CD4-positive, CD25-positive, alpha-beta regulatory T cell (primary cell): ENCODE measurements at places on chromosomes 4 and X. TPM values are rescaled to one million over a fixed set of nuclear protein-coding genes. Genes with fewer than 3 reads are reported as not detected.

GRCh38 chr4:124334119-124334518, 378.4 kb downstream of the ANKRD50 start:
- H3K4me3 ChIP-seq = no peak overlapping the region
- H3K27me3 ChIP-seq = no peaks in the 10 kb centered on the region
- H3K36me3 ChIP-seq = no peaks in the 10 kb centered on the region
- H3K4me1 ChIP-seq = no peaks in the 10 kb centered on the region
- peak; percentile 19 for DNase-seq
- H3K27ac ChIP-seq = no peak overlapping the region

The DCK gene
- 33.1 TPM for total RNA-seq

DNA sequence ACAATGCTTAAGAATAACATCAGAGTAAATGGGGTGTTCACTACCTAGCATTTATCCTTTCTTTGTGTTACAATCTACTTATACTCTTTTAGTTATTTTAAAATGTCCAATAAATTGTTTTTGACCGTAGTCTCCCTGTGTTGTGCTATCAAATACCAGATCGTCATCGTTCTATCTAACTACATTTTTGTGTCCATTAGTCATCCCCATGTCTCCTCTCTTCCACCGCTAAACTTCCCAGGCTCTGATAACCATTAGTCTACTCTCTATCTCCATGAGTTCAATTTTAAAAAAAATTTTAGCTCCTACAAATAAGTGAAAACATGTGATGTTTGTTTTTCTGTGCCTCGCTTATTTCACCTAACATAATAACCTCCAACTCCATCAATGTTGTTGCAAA, 381.9 kb downstream of the PRDM5 start:
- H3K36me3 ChIP-seq = no peaks in the 10 kb centered on the region
- no peak for DNase-seq
- H3K4me1 ChIP-seq = no peaks in the 10 kb centered on the region

DNA sequence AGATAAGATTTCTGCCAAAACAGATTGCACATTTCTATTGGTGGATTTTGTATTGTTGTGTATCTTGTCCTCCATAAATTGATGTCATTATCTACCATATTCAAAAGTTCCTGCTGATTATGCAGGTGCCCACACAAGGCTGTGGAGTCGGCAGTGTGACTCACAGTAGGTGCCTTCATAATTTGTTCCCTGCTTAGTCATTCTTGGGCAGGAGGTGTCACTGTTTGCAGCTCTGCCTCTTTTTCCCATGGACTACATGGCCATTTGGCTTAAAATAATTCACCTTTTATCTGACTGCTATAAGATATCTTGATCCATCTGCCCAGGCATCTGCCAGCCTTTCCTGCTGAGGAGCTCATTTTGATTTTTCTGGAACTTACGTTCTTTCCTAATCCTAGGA, 33.6 kb upstream of the ENPEP start:
- H3K4me1 ChIP-seq = no peaks in the 10 kb centered on the region
- no peaks in the 10 kb centered on the region for H3K27me3 ChIP-seq
- DNase-seq = no peak
- H3K36me3 ChIP-seq = no peaks in the 10 kb centered on the region
- H3K4me3 ChIP-seq = no peak overlapping the region

- H3K4me3 ChIP-seq = no peak overlapping the region
- H3K27ac ChIP-seq = no peak overlapping the region
- no peaks in the 10 kb centered on the region for H3K4me1 ChIP-seq
- H3K27me3 ChIP-seq = no peaks in the 10 kb centered on the region
These were observed 858.9 kb upstream of the PCDH7 start for GRCh38 chr4:29861307-29861706.

- H3K36me3 ChIP-seq = no peaks in the 10 kb centered on the region
- H3K27ac ChIP-seq = no peak overlapping the region
- DNase-seq = no peak
- H3K4me1 ChIP-seq = no peaks in the 10 kb centered on the region
- H3K4me3 ChIP-seq = no peak overlapping the region
- no peaks in the 10 kb centered on the region for H3K27me3 ChIP-seq
These were observed 453.1 kb downstream of the EPHA5 start for GRCh38 chr4:65217179-65217578.

GRCh38 chrX:40013266-40014195, 84.2 kb downstream of the BCOR start:
- no peaks in the 10 kb centered on the region for H3K36me3 ChIP-seq
- H3K27me3 ChIP-seq = peaks cover 2% of the 10 kb centered on the region
- DNase-seq = no peak
- no peak overlapping the region for H3K27ac ChIP-seq
- H3K4me3 ChIP-seq = no peak overlapping the region

The SLBP gene
- 36.7 TPM for total RNA-seq

- peaks cover 12% of the 10 kb centered on the region for H3K27me3 ChIP-seq
- H3K4me3 ChIP-seq = no peak within 1 kb of the TSS
- H3K27ac ChIP-seq = no peak within 1 kb of the TSS
- no peaks in the 10 kb centered on the region for H3K36me3 ChIP-seq
These were observed at the start of gene ZCCHC12 for GRCh38 chrX:118823263-118824172. ZCCHC12 (plus strand) TSS chrX:118823824; CDS start chrX:118825245, 1,421 bp downstream.

DNA sequence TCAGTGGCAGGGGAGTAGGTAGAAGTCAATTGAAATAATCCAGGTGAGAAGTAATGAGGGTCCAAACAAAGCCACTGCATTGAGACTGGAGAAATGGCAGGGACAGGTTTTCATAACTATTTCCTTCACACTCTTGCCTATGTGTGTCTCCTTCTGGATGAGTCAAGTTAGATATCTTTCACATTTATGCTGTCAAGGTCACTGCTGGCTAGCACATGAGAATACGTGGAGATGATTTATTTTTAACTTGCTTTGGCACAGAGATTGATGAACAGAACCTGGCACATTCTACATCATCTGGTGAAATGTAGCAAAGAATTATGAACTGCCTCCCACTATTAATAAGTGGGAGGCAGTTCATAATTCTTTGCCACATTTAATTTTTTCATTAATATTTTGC, 66.7 kb upstream of the BOD1L1 start:
- no peak overlapping the region for H3K4me3 ChIP-seq
- H3K27me3 ChIP-seq = no peaks in the 10 kb centered on the region

The IGSF1 gene
- total RNA-seq = not detected

- no peaks in the 10 kb centered on the region for H3K4me1 ChIP-seq
- no peak overlapping the region for H3K27ac ChIP-seq
- no peak overlapping the region for H3K4me3 ChIP-seq
- H3K36me3 ChIP-seq = no peaks in the 10 kb centered on the region
These were observed 210.5 kb downstream of the GRXCR1 start for GRCh38 chr4:43103048-43103447.

- DNase-seq = no peak
- H3K27ac ChIP-seq = no peak overlapping the region
- no peak overlapping the region for H3K4me3 ChIP-seq
- H3K27me3 ChIP-seq = no peaks in the 10 kb centered on the region
- H3K4me1 ChIP-seq = no peaks in the 10 kb centered on the region
These were observed 637.9 kb downstream of the FAT4 start for GRCh38 chr4:125952631-125953030.

The HAUS7 gene
- 43.1 TPM for total RNA-seq

The OTC gene
- not detected for total RNA-seq

The GPRASP2 gene
- 1.2 TPM for total RNA-seq

DNA sequence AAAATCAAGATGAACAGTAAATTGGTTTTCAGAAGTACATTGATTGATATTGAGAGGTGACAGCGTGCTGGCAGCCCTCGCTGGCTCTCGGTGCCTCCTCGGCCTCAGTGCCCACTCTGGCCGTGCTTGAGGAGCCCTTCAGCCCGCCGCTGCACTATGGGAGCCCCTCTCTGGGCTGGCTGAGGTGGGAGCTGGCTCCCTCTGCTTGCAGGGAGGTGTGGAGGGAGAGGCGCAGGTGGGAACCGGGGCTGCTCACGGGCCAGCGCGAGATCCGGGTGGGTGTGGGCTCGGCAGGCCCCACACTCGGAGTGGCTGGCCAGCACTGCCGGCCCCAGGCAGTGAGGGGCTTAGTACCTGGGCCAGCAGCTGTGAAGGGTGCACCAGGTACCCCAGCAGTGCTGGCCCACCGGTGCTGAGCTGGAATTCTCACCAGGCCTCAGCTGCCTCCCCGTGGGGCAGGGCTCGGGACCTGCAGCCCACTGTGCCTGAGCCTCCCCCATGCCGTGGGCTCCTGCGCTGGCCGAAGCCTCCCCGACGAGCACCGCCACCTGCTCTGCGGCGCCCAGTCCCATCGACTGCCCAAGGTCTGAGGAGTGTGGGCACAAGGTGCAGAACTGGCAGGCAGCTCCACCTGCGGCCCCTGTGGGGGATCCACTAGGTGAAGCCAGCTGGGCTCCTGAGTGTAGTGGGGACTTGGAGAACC, 25.2 kb downstream of the RAP2C start:
- no peak overlapping the region for H3K27ac ChIP-seq
- H3K36me3 ChIP-seq = no peaks in the 10 kb centered on the region
- H3K4me3 ChIP-seq = no peak overlapping the region
- H3K4me1 ChIP-seq = no peaks in the 10 kb centered on the region
- DNase-seq = no peak
- H3K27me3 ChIP-seq = no peaks in the 10 kb centered on the region

DNA sequence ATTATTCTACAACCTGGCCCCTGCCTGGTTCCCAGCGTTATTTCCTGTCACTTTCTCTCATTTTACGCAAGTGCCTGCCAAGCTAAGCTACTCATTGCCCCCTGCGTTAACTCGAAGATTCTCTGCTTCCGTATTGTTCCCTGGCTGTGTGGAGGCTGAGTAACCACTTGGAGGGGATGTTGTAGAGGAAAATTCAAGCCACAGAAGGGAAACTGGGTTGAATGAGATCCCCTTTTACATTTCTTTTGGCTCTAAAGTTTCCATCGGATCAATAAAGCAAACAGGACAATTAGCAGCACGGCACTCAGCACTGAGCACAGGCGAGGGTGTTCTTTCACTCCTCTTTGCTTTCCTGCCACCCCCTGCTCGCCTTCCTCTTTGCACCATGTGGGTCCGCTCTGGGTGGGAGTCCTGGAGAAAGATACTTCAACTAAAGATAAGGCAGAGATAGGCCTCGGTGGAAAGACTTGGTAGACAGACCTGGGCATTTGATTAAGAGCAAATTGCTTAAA, 4.2 kb upstream of the TMSB4X start:
- peak overlapping the region; percentile 98 for H3K4me3 ChIP-seq
- peaks cover 33% of the 10 kb centered on the region for H3K4me1 ChIP-seq
- H3K27me3 ChIP-seq = no peaks in the 10 kb centered on the region
- peak; percentile 80 for DNase-seq

DNA sequence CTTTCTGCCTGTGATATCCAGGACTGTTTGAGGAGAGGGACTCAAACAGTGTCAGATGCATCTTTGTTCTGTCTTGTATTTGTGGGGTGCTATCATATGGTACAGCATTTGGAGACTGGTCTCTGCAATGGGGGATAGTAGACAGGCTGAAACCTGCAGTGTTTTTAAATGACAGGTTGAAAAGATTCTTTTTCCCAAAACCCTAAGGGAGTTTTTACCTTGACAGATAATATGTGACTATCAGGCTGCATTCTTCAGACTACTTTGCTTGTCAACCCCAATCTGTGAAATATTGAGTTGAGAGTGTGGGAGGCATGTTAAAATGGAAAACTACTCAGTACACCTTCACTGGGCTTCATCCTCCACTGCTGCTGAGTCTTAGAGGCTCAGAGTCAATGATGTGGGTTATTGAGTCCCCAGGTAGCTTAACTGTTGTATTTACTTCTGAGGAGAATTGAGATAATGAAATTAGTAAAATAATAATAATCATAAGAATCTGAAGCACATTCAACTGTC, 274.9 kb downstream of the GASK1B start:
- no peak for DNase-seq
- no peaks in the 10 kb centered on the region for H3K36me3 ChIP-seq
- H3K27me3 ChIP-seq = no peaks in the 10 kb centered on the region
- no peaks in the 10 kb centered on the region for H3K4me1 ChIP-seq
- H3K27ac ChIP-seq = no peak overlapping the region
- no peak overlapping the region for H3K4me3 ChIP-seq

The EVC2 gene
- total RNA-seq = 3.2 TPM

DNA sequence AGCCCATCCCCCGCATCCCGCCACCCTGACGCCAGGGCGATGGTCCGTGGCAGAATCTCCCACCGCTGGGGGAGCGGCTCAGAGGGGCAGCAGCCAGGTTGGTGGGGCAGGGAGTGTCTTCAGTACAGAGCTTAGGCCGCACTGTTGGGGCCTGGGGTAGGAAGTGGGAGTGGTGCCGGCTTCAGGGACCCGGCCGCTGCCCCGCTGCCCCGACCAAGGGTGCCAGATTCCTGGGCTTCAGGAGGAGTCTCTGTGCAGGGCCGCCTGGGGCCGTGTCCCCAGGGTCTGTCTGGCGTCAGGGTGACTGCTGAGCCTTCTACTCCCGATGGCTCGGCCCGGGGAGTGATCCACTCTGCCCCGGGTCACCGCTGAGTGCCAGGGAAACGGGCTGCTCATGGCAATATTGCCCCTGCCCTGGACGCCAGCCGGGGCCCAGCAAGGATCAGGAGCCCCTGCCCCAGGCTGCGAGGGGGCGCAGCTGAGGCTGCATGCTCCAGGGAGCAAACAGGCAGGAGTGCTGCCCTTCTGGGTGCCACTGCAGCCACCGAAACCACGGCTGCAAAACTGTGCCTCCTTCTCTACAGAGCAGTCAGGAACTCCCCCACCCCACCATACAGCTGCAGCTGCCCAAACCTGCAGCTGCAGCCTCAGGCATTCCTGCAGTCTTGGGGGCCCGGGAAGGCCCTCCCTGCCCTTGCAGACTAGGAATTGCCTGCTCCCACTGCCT, 1206.1 kb downstream of the ARAP2 start:
- DNase-seq = no peak
- no peaks in the 10 kb centered on the region for H3K36me3 ChIP-seq
- H3K4me1 ChIP-seq = no peaks in the 10 kb centered on the region
- no peaks in the 10 kb centered on the region for H3K27me3 ChIP-seq
- no peak overlapping the region for H3K27ac ChIP-seq
- no peak overlapping the region for H3K4me3 ChIP-seq

DNA sequence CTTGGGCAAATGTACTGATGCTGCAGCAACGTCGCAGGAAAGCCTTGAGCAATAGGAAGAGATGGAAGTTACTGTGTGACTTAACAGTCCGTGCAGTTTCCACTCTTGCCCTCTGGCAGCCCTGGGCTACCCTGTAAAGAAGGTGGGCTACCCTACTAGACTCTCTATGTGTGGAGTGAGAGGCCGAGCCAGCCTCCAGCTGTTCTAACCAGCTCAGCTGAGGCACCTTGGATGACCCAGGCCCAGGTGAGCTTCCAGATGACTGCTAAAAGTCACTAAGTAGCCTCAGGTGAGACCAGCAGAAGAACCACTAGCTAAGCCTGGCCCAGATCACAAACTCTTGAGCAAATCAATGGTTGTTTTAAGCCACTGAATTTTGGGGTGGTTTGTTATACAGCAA, 34.9 kb upstream of the PPP2R2C start:
- DNase-seq = no peak
- H3K4me3 ChIP-seq = no peak overlapping the region
- H3K27me3 ChIP-seq = no peaks in the 10 kb centered on the region
- H3K36me3 ChIP-seq = no peaks in the 10 kb centered on the region
- H3K4me1 ChIP-seq = no peaks in the 10 kb centered on the region

The MAGEA8 gene
- not detected for total RNA-seq

GRCh38 chr4:42656679-42656943, 294 bp downstream of the ATP8A1 start:
- H3K4me1 ChIP-seq = peaks cover 29% of the 10 kb centered on the region
- H3K4me3 ChIP-seq = peak overlapping the region; percentile 91
- H3K36me3 ChIP-seq = no peaks in the 10 kb centered on the region
- peak overlapping the region; percentile 84 for H3K27ac ChIP-seq

The DRD5 gene
- total RNA-seq = not detected

The P2RY10 gene
- 134 TPM for total RNA-seq
